ENCODE measurements at places on chromosomes 4 and X.

GRCh38 chr4:147913137-147913536 lies 181.2 kb downstream of the ARHGAP10 start:
- no peak for DNase-seq

GRCh38 chr4:143189528-143189927 lies 4.8 kb downstream of the USP38 start:
- DNase-seq, result no peak

DNA sequence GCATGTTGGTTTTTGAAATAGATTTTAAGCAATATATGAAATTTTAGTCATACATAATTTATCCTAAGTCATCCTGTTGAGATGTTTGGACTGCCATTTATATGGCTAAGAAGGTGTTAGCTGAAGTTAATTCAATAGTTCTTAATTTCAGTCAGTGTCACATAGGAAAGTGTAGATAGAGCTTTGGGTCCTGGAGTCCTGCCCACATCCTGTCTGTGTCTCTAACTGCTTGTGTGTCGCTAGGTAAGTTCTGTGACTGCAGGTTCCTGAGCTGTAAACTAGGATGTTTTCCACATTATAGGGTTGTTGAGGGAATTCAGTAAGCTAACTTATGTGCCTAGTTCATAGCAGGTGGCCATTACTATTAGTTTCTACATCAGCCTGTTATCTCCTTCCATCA lies 20.7 kb downstream of the OFD1 start:
- no peak for DNase-seq

DNA sequence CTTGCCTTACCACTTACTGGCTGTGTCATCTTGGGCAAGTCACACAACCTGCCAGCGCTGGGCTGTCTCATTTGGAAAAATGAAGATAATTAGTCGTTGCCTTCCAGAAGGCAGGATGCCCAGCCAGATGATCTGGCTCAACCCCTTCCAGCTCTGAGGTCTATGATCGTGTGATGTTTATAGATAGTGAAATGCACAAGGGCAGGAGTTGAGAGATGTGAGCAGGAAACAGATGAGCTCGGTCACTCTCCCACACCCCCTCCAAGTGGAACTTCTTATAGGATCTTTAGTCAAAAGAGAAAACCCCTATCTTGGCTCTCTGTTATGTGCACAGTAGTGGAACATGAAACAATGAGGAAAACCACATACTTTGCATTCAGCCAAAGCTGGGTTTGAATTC lies 336.8 kb upstream of the PPARGC1A start:
- no peak for DNase-seq

GRCh38 chr4:151712777-151713176 lies 48.0 kb downstream of the GATB start:
- DNase-seq, result no peak

DNA sequence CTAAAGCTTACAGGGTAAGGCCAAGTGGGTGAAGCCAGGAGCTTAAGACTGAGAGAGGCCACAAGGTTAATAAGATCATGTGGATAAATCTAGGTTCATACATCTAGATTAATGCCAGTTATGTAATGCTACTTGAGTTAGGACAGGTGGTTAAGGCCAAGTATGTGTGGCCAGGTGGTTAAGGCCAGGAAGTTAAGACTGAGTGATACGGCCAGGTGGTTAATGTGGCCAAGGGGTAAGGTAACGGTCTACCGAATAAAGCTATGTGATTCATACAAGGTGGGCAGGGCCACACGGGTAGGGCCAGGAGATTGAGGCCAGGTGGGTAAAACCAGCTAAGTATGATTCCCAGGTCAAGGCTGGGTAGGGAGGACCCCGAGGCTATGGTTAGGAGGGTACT lies 223.0 kb downstream of the TACR3 start:
- DNase-seq, result no peak

- peak; percentile 28 for DNase-seq
Measured at GRCh38 chr4:40924096-40924792, 174.5 kb downstream of the NSUN7 start.

DNA sequence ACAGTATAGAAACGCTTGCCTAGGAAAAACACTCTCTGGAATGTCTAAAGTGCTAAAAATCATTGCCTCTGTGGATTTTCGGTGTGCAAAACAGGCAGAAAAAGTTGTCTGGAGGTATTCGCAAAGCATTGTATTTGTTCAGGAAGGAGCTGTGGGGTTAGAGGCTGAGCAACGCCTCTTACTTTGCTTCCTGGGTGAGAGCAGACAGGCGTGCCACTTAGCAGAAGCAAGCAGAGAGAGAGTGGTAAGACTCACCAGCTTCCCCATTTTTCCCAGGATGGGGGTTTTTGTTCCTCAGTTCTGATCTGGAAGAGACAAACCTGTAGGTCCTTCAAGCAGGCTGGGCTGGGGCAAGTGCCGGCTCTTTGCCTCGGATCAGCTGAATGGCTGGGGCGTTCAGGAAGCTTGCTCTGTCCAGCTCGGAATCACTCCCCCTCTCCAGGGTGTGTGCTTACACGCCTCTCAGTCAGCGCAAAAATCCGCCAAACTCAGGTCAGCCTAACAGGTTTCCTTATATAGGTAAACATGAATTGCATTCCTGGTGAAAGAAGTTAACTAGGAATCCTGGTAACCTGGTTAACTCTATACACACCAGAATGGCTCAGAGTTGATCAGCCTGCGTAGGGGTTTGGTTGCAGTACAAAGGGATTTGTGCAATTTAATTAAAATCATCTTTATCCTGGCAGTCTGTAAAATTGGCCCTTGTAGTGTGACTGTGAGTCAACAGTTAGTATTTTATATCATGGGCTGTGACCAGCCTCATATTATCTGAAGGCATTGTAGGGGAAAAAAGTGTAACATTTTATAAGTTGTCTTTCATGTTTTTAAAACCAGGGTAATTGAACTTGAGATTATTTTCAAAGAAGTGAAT lies 213.1 kb upstream of the MID1 start:
- DNase-seq, result no peak

DNA sequence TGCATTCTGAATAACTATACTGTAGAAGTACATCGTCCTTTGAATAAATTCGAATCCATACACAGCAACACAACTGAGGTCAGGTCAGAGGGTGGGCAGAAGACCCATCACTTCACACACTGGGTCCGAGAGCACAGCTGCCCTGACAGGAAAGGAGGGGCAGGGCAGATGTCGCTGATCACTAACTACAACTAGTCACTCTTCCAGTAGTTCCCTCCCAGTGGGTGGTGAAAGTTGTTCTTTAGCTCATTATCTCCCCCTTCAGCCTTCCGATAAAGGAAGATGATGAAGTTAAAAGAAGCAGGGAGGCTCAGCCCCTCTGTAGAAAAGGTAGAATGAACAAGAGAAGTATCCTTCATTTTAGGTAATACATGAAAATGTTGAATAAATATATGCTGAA lies 278.9 kb downstream of the INPP4B start:
- no peak for DNase-seq

DNA sequence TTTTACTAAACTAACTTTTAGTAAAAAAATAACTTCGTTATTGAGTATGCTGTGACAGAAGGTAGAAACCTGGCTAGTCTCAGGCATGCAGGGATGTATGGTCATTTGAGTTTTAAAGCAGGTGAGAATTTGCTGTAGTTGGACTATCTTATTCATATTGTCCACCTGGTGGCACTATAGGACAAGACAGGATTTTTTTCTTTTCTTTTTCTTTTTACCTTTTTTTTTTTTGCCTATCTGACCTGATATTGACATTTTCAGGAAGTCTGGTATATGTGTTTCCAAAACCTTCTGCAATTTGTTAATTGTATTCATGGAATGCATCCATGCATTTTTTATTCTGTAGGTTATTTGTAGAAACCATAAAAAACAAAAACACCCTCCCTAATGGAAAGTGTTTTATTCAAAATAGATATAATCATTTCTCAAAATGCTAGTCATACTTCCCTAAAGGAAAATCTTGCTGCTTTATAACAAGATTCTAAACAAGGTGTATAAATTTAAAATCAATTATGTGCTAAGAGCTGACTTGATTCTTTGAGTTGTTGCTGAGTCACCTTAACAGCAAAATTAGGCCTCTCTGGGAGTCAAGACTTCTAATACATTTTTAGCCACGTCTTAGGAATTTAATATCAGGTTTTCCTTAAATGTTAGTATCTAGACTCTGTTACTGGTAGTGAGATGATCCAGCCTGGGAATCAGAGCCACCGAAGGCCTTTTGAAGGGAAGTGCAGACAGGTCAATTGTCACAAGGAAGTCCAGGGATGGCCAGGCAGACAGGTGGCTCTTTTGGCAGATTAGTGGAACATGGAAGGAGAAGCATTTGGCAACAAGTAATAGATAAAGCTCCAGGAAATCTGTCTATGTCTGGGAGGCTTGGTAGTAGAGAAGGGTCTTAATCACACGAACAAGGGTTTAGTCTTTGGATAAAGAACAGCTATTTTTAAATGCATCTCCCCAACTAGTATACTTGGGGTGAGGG lies 201.3 kb upstream of the GNPDA2 start:
- DNase-seq, result no peak

DNA sequence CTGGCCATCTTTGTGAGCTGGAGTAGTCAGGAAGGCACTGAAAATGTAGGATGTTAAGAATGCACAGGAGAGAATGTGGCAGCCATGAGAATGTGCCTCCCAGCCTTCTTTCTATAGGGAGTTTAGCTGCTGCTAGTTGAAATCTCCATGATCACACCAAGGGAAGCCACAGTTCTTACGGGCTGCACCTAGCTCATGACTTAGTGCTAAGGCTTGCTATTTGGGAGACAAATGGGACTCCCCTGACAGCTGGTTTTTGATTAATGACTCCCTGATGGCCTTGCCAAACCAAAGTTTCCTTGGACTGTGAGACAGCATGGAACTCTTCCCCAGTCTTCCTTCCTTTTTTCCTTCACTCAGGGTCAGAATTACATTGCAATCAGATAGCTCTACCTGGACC lies 9.2 kb downstream of the CTSO start:
- no peak for DNase-seq

DNA sequence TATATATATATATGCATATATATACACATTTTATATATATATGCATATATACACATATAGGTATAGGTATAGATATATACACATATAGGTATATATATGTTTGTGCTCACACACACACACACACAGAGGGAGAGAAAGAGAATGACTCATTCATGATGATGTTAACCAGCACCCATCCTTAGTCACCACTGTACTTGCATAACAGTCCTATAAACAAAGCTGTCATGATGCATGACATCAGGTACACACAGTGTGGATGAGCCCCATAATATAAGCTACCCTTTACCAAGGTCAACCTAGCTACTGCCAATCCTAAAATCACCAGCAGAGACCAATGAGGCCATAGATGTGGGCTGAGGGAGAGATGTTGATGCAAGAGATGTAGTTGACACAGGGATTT lies 1408.0 kb downstream of the RAPGEF2 start:
- no peak for DNase-seq

DNA sequence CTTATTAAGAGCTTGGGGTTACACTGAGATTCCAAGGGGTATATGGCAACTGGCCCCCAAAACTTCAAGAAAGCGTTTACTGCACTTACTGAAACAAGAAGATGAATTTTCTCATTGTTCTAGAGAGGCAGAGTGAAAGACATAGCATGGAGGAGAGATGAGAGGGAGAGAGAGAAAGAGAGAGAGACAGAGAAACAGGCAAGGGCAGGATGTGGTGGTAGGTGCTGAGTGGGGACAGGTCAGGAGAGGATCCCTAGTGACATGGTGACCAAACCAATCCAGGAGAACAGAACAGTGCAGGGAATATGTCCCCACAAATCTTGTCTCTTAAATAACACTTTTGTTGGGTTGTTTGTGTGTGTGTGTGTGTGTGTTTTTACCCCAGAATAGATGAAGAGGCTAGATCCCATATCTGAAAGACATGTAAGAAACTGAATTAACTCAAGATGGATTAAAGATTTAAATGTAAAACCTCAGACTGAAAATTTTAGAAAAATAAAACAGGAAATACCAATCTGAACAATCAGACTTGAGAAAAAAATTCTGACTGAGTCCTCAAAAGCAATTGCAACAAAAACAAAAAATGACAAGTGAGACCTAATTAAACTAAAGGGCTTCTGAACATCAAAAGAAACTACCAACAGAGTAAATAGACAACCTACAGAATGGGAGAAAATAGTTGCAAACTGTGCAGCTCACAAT lies 202.2 kb downstream of the QDPR start:
- no peak for DNase-seq

DNA sequence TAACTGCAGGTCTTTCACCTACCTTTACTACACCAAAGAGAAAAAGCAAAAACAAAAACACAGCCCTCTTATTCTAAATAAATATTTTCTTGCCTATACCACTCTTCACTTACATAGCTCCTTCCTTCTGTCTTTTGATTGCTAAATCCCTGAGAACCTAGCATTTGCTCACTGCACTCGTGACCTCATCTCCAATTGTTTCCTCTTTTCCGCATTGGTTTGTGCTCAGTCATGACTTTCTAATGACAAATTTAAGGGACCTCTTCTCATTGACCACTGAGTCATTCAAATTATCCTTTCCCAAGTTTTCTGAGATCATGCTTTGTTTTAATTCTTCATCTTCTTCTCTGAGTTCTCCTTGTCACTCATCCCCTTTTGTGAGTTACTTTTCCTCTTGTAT lies 1697.1 kb downstream of the STIM2 start:
- no peak for DNase-seq

- no peak for DNase-seq
Measured at GRCh38 chr4:19213388-19213787, 1038.3 kb upstream of the SLIT2 start.

- no peak for DNase-seq
Measured at GRCh38 chrX:120568609-120569008, 7.8 kb upstream of the CUL4B start.

- no peak for DNase-seq
Measured at GRCh38 chrX:31811106-31811505, 739.3 kb upstream of the FTHL17 start.

GRCh38 chr4:15233626-15234025 lies 194.2 kb upstream of the C1QTNF7 start:
- peak; percentile 1 for DNase-seq

DNA sequence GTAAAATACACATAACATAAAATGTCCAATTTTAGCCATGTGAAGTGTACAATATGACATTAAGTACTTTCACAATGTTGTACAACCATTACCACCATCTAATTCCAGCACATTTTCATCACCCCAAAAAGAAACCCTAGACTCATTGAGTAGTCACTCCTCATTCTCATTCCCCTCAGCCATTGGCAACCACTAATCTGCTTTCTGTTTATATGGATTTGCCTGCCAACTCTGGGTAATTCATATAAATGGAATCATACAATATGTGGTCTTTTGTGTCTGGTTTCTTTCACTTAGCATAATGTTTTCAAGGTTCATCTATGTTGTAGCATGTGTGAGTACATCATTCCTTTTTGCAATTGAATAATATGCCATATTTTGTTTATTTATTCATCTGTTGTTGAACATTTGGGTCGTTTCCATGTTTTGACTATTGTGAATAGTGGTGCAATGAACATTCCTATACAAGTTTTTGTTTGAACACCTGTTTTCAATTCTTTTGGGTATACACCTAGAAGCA lies 43.0 kb downstream of the EIF2S3 start:
- DNase-seq, result no peak

DNA sequence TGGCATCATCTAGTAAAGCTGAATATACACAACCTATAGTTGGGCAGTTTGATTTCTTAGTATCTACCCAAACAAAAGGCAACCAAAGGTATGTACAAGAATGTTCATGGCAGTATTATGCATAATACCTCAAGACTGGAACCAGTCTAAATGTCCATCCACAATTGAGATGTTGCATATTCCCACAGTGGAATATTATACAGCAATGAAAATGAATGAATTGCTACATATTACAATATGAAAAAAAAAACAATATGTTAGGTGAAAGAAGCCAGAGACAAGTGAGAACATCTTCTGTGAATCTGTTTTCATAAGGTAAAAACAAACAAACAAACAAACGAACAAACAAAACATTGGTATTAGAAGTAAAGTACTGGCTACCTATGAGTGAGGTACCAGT lies 11.6 kb upstream of the RAB28 start:
- no peak for DNase-seq

GRCh38 chr4:76980261-76980660 lies 30.7 kb downstream of the SEPTIN11 start:
- DNase-seq, result no peak

All from activated CD4-positive, CD25-positive, alpha-beta regulatory T cell (primary cell).